ENCODE measurements at places on chromosomes 11 and 22.
A peak's percentile ranks its signal among the peaks of the same experiment; 100 is the strongest.

GRCh38 chr11:102199673-102200072 is 89.4 kb downstream of the YAP1 start:
- no peak for DNase-seq

DNA sequence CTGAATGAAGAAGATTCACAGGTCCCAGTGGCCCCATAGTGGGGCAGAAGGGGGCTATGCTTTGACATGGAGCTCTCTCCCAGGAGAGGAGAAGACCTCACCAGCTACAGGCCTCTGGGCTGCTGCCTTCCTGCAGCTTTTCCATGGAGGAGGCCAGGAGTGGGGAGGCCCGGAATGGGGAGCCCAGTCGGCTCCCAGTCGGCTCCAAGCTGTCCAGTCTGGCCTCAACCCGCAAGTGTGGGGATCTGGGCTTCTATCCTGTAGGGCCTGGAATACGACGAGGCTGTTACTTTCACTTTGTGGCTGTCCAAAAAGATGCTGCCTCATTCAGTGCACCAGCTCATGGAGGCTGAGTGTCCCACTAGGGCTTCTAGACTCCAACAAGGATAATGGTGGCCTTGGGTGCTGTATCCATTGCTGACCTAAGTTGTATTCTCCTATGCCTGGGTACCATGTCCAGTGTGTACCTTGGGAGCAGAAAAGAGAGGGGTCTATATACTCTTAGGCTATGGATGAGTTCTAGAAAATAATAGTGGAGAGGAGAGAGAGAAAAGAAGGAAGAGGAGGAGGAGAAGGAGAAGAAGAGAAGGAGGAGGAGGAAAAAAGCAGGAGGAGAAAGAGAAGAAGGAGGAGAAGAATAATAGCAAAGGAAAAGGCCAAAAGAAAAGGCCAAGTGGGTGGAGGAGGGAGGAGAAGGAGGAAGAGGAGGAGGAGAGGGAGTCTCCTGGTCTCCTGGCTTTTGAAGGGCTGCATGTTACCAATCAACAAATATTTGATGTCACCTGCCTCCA is 1.1 kb downstream of the MYO18B start:
- DNase-seq = no peak

DNA sequence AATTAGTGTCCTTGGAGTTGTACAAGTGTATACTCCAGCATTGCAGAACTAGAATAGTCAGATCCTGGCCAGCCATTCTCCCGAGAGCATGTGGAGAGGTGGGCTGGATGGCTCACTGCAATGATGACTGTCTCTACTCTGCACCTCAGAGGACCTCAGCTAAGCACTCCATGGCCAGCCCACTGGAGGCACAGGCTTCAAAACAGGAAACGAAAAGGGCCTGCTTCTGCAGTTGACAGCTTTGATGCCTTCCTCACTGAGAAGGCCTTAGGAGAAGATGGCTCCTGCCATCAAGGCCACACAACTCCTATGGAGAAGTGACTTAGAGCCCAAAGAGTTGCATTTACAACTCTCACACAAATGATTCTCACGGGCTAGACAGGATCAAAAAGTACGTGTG is 9.1 kb downstream of the POLD4 start:
- DNase-seq = no peak

DNA sequence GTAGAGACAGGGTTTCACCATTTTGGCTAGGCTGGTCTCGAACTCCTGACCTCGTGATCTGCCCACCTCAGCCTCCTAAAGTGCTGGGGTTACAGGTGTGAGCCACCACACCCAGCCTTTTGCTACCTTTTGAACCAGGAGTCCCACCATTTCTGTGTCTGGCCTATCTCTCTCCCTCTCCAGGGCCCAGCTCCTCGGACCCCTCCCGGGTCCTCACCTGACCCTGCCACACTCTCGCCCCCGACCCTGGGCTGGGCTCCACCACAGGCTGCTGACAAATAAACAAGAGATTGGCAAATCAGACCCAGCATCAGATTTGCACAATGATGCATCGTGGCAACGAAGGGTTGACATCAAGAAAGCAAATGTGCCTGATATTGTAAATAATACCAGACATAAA is 8.8 kb downstream of the KRTAP5-5 start:
- DNase-seq = no peak

DNA sequence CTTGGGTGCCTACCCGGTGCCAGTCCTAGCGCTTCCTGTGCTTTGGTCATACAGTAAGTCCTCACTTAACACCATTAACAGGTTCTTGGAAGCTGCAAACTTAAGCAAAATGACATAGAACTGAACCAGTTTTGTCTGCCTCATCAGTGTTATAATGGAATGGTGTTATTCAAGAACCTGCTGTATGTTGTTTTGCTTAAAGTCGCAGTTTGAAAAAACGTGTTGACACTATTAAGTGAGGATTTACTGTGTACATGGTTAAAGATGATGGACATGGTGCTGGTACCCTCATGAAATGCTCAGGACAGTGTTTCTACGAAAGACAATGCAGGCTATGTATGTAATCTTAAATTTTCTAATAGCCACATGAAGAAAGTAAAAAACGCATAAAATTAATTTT is 41.3 kb downstream of the PPP6R3 start:
- no peak for DNase-seq

- DNase-seq = no peak
Observed at GRCh38 chr22:34623580-34623979, 442.4 kb upstream of the ISX start.

DNA sequence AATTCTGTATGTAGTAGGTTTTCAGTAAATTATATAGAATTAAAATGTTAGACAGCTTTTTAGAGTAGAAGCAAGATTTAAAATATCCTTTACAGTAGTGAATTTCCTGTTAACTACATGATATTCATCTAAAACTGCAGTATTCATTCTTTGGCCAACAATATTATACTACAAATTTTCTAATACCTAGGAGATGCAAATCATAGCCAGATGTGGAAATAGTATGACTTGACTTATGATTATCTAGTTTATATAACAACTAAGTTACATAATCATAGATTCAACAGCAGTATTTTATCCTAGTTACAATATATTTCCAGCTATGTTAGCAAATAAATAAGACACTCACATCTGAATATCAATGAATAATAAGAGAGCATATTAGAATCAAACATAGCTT is 163.2 kb downstream of the MSANTD4 start:
- DNase-seq = no peak

GRCh38 chr11:60750911-60751310 is 5.8 kb upstream of the MS4A15 start:
- DNase-seq = no peak

GRCh38 chr22:44888491-44889254 is 121.1 kb downstream of the PHF21B start:
- no peak for DNase-seq

GRCh38 chr11:44145011-44145775 is 49.7 kb downstream of the EXT2 start:
- no peak for DNase-seq

DNA sequence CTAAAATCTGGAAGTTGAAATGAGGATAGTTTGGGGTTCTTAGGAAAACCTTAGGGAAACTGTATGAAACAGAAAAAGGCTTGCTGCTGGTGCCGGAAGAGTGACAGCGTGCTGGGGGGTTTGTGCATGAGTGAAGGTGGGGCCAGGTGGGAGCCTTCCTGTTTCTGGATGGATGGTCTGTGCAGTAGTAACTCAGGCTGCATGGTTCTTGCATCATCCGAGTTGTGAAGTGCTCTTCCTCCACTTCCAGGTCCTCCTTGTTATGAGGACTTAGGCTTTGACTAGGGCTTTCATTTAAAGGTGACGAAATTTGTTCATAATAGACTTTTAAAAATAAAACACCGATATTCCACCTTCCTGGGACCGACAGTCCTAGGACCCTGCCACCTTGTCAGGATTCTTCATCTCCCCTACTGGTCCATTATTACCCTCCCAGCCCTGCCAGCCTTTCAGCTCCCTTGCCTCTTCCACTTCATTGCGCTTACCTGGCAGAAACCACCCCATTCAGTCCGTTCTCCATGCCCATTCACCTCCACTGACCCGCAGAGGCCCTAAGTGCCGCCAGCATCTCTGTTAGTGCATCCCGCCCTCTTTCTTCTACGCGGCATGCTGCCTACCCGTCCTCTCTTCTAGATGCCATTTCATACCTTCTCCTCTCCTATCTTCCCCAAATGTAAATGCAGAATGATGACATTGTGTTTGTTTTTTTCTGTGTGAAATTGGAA is 47.3 kb downstream of the PPFIA1 start:
- DNase-seq = no peak

DNA sequence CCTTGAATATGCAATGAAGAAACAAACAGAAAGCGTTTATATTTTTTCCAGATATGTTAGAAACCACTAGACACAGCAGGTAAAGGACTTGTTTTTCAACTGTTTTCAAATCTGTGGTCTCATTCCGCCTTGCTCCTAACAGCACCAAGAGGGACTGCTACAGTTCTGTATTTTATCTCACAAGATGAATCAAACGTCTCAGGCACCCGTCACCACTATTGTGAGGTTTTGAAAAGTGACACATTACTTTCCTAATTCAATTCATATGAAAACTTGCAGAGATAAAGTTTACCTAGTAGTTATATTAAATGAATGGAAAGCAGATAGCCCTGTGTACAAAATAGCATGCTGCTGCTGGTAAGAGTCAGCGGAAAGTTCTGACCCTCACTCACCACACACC is 386.3 kb downstream of the ETS1 start:
- DNase-seq = no peak

DNA sequence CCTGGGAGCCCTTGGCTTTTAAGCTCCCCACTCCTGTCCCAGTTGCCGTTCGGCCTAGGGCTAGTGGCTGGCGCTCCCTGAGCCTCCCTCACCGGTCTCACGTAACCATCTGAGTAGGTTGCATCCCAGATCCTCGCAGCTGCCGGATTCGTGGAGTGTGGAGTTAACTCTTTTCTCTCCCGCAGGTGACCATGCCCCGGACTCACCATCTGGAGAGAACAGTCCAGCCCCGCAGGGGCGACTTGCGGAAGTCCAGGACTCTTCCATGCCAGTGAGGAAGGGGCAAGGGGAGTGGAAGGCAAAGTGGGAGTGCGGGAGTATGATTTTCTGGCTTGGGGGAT is 902 bp downstream of the MUS81 start:
- peak; percentile 28 for DNase-seq

GRCh38 chr11:77619576-77620198 is 17.9 kb downstream of the CLNS1A start:
- peak; percentile 67 for DNase-seq

DNA sequence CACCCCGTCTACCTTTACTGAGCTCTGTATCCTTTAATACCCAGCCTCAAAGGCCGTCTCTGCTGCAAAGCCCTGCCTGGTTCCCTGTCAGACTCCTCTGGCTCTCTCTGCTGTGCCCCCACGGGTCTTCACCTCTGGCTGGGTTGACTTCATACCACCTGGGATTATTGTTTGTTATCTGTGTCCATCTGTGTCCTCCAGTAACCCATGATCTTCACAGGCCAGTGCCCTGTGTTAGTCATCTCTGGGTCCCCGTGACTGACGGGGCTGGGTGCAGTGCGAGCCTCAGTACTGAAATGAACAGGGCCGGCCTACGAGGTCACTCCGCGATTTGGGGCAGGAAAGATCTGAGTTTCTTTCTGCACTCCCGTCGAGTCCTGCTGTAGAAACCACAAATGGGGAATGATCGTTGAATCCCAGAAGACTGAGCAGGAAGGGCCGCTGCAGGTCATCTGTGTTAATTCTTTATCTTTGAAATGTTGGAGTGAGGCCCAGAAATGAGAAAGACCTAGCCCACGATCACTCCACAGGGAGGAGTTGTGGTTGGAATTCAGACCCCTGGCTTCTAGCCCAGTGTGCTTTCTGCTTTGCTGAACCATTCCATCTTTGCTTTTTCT is 12.3 kb upstream of the TUB start:
- no peak for DNase-seq

GRCh38 chr11:6646071-6646470 is 9.5 kb downstream of the DCHS1 start:
- no peak for DNase-seq

DNA sequence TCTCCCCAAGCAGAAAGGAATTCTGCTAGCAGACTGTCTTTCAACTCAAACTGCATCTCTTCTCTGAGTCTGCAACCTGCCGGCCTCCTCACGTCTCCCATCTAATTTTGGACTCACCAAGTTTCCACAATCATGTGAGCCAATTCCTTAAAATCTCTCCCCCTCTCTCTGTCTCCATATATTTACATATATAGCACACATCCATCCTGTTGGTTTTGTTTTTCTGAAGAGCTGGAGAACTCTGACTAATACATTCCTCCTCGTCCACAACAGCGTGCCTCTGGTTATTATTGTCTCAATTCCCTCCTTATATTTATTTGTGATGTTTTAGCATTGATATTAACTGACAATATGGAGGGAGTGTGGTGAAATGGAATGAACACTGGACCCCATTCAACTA is 29.6 kb upstream of the FJX1 start:
- peak; percentile 67 for DNase-seq

- peak; percentile 90 for DNase-seq
Observed at GRCh38 chr11:67401495-67402191, at the start of gene PPP1CA. Gene PPP1CA (minus strand): TSS chr11:67401858. CDS start chr11:67401782, 76 bp downstream.

GRCh38 chr11:76649851-76650372 is 20.6 kb downstream of the LRRC32 start:
- no peak for DNase-seq

DNA sequence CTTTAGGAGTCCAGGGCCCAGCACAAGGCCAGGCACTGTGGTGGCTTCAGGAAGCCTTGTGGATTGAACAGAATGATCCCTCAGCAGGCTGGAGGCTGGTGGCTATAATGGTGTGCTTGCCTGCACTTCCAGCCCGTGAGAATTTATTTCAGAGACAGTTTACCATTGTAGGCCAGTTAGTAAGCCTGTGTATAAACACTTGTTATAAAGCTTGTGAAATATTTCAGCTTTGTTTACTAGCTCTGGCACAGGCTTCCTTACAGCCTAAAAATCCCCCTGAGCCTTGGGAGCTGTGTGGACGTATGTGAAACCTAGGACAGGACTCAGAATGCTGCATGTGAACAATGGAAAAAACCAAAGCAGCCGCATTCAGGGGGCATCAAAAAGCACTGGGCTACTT is 26.6 kb upstream of the ACER3 start:
- no peak for DNase-seq

- DNase-seq = peak; percentile 47
Observed at GRCh38 chr22:44406341-44407170, 91.5 kb downstream of the RTL6 start.

GRCh38 chr11:20046416-20046815 is 113.9 kb downstream of the DBX1 start:
- no peak for DNase-seq

DNA sequence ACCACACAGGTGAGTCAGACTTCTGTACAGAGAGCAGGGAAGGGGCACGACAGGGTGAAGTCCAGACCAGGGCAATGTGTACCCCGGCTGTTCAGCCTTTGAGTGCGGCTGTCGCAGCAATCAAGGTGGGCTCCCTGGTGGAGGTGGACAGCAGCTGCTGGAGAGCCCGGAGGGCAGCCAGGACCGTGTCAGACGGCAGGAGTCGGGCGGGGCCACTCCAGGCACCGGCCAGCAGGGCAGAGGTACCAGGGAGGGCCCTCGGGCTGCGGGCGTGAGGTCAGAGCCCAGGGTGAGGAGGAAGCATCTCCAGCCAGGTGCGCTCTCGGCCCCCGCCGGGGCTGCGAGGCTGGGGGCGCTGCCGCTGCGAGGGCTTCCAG is 802 bp upstream of the PIM3 start:
- DNase-seq = peak; percentile 48

DNA sequence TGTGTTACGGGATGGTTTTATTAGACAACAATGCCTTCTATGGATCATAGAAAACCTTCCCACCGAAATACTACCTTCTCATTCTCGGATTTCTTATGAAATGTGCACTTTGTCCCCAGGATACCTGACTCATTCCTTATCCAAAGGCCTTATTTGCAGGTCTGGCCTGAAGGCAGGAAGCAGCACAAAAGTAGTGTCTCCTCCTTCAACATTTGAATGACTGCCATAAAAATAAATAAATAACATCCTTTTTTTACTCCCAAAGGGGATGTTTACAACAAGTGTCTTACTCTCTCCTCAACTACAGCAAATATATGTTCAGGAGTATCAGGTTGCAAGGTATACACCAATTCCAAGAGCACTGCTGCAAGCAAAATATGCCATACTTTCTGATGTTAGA is 41.6 kb upstream of the PAK1 start:
- no peak for DNase-seq
